Activated T-cell treated with anti-CD3 and anti-CD28 coated beads for 24 hours (primary cell): ENCODE measurements at places on chromosomes 7 and 10.

DNA sequence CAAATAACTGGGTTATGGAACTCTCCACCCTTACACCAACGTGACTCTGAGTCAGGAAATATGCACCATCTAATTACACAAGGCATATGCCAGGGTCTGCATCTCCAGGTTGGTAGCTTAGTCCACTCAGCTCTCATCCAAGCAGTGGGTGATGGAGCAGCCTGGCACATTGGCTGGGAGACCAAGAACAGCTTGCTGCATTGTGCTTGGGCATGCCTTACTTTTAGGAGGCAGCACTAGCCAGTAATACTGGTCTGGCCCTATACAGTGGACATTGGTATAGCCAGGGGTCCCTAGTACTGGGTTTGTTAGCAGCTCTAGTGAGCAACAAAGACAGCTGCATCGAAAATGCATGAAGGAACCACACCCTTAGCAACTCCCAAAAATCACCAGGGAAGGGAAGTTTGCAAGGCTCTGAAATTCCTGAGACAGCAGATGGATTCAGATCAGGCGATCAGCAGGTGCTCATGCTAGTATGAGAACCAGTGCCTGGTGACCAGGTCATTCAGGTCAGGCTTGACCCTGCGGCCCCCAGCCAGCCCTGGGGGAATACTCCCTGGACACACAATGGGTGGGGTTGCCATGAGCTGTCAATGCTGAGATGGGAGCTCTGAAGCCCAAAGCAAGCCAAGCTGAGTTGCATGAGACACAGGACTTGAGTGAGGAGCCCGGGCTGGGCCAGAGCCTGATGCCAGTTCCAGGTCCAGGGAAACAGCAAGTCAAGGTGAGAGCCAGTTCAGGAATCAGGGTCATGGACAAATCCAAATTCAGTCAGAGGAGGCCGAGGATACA lies 217.9 kb upstream of the ZMIZ1 start:
- no peak for DNase-seq

DNA sequence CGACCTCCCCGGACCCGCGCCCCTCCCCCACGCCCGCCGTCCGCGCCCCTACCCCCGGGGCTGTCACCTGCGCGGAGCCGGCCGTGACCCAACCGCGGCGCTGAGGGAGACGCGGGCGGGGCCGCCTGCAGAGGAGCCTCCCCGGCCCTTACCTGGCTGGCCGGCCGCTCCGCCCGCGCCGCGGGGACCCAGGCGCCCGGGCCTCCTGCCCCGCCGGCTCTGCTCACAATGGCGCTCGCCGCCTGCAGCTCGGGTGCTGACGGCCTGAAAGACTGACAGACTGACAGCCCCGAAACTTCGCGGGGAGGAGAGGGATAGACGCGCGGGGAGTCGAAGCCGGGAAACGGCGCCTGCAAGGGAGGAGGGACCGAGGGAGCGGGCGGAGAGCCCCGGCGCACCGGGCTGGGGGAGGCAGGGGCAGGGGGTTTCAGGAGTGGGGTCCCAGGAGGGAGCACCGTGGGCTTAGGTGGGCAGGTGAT lies 393 bp downstream of the ZNF467 start:
- no peak for DNase-seq

DNA sequence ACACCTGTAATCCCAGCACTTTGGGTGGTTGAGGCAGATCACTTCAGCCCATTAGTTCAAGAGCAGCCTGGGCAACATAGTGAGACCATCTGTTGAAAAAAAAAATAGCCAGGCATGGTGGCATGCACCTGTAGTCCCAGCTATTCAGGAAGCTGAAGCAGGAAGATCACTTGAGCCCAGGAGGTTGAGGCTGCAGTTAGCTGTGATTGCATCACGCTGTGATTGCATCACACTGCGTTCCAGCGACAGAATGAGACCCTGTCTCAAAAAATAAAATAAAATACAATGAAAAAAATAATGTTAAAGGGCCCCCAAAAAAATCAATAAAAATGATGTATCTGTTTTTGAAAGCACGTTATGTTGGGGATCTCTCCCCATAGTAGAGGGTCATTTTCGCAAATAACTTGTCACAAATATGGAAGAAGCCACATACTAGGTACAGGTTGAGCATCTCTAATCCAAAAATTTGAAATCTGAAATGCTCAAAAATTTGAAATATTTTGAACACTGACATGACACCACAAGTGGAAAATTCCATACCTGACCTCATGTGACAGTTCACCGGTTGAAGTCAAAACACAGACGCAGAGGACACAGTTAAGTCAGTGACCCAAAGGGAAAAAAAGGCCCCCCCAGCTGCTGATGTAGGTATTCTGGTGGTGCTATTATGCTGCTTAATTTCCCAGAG lies 9.5 kb downstream of the CISD1 start:
- DNase-seq = no peak

- DNase-seq = no peak
Measured at GRCh38 chr10:132022241-132022640, 40.5 kb upstream of the BNIP3 start.

GRCh38 chr7:118858651-118859149 lies 634.2 kb downstream of the ANKRD7 start:
- DNase-seq = no peak

DNA sequence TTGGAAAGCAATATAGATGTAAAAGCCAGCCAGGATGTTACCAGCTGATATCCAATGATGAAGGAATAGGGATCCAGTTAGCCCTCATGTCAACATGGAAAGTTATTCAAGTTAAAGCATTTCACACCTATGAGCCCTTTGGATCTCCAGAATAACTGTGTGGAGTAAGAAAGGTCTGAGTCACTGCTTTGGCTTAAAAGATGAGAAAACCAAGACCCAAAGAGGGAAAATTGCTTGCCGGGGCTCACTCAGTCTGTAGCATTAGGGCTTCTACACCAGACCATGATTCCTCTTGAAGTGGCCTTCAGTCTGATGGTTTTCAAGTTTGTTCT lies 12.6 kb downstream of the LSM5 start:
- no peak for DNase-seq

DNA sequence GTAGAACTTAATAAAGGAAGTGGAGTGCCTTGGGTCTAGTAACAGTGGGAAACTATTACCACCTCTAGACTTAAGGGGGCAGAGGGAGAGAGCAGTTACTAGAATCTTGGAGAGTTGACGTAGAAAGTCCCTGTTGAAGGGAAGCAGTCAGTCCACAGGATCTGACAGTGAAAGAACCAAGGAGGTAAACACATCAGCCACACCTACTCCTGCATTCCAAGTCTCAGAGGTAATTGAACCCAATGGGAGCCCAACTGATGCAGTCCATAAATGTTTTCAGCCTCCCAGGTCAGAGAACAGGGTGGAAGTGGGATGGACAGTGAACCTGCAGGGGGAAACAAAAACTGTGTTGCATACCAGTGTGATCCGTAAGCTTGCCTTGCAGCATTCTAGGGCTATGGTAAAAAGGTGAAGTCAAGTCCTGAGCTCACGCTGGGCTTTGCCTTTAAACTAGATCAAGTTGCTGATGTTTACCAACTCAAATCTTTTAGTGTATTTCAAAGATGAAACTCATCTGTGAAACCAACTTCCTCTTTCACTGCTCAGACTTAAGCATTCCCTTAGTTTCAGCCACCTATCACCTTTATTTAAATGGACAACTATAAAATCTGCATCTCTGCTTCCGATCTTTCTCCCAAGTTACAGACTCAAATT lies 57.2 kb downstream of the SLC16A12 start:
- no peak for DNase-seq

DNA sequence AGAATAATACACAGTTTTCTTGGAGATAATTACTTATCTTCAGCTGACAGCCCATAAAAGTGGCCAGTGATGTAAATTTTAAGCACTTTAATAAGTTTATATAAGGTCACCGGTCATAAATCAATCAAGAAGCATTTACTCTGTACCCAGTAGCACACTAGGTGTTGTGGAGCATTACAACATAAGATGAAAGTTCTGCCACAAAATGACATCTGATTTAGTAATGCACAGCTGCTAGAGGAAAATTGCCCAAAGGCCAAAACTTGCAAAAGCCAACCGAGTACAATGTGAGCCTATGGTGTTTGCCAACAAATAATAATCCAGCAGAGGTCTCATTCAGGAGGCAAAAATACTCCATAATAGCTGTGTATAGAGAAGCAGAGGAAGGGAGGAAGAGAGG lies 63.6 kb downstream of the GPR37 start:
- DNase-seq = no peak

- DNase-seq = no peak
Measured at GRCh38 chr10:129879655-129880054, 84.4 kb downstream of the EBF3 start.

GRCh38 chr7:128323040-128323439 lies 20.7 kb downstream of the RBM28 start:
- DNase-seq = no peak
